ENCODE measurements at places on chromosomes 2 and 18. TPM values are rescaled to one million over a fixed set of nuclear protein-coding genes. Genes with fewer than 3 reads are reported as not detected.

- DNase-seq: peak; percentile 68
Measured at GRCh38 chr2:218860950-218861381, 1.4 kb downstream of the WNT6 start.

GRCh38 chr2:50650403-50650810 lies 381.5 kb downstream of the NRXN1 start:
- DNase-seq: no peak

- DNase-seq: no peak
Measured at GRCh38 chr2:216665717-216666116, 29.6 kb downstream of the IGFBP5 start.

DNA sequence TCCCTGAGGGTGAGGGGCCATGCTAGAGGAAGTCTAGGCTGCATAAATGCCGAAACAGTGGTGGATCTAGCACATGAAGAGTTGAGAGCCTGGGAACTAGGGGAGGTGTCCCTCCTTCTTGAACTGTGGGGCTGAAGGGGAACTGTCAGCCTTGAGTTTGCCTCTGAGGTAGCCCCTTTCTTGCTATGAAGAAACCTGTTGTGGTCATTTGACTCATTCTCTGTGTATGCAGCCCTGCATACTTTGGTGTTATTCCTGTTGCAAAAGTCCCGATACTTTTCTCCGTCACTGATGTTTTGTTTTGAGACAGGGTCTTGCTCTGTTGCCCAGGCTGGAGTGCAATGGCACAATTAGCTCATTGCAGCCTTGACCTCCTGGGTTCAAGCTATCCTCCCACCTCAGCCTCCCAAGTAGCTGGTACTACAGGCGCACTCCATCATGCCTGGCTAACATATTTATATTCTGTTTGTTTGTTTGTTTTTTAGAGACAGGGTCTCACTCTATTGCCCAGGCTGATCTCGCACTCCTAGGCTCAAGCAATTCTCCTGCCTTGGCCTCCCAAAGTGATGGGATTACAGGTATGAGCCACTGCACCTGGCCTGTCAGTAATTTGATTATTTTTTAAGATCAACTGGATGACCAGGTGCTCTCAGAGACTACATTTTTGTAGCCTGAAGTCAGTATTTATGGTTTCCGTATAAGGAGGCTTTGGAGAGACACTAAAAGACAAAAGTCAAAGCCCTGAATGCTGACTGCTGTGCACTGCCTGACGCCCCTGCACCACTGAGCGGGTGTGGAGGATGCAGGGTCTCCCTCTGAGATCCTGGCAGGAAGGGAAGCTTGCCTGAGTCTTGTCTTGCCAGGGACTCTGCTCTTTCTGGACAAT lies 126.0 kb upstream of the MSH6 start:
- DNase-seq: no peak

SATB2 gene
- 0.57 TPM for total RNA-seq

CCDC68 gene
- total RNA-seq: 2.2 TPM

MYCN gene
- total RNA-seq: 0.45 TPM

DNA sequence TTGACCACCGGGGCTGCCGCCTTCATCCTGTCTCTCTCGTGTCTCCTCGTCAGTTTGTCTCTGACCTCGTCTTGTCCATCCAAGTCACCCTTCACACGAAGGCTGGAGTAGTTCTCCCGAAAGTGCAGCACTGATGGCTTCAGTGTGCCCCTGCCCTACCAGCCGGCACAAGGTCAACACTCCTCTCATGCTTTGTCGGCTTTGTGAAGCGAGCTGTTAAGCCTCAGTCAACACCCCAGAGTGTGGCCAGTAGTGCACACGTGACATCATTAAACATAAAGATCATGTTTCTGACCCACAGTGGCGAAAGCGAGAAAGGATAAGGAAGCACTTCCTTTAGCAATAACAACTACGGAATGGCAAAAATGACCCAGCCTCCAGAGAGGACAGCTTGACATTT lies 23.2 kb downstream of the ACKR3 start:
- DNase-seq: no peak

ALLC gene
- total RNA-seq: not detected

SERPINB13 gene
- total RNA-seq: not detected

DNA sequence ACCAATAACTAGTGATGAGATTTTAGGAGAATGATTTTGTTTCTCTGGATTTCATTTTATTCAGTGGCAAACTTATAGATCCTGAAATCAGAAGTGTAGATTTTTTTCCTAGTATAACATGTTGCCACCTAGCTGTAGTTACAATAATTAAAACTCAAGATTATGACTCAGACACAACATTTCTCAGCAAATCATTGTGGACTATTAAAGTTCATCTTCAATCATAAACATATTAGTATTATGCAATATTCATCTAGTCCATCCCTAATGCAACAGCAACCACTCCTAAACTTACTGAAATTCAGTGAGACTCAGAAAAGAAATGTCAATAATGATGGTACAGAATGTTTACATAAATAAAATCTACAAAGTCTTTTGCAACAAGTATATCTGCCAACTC lies 51.3 kb downstream of the USP34 start:
- no peak for DNase-seq

CCDC148 gene
- 0.67 TPM for total RNA-seq

DSC2 gene
- 22.5 TPM for total RNA-seq

ICOS gene
- total RNA-seq: 0.08 TPM

- no peak for DNase-seq
Measured at GRCh38 chr2:217208867-217209266, 349.0 kb upstream of the TNP1 start.

- no peak for DNase-seq
Measured at GRCh38 chr18:79961527-79962291, 2.7 kb upstream of the HSBP1L1 start.

- no peak for DNase-seq
Measured at GRCh38 chr2:219123356-219124135, 37.1 kb downstream of the NHEJ1 start.

- DNase-seq: no peak
Measured at GRCh38 chr18:710418-711300, 1.8 kb downstream of the ENOSF1 start.

SLC14A1 gene
- 11.1 TPM for total RNA-seq

DNA sequence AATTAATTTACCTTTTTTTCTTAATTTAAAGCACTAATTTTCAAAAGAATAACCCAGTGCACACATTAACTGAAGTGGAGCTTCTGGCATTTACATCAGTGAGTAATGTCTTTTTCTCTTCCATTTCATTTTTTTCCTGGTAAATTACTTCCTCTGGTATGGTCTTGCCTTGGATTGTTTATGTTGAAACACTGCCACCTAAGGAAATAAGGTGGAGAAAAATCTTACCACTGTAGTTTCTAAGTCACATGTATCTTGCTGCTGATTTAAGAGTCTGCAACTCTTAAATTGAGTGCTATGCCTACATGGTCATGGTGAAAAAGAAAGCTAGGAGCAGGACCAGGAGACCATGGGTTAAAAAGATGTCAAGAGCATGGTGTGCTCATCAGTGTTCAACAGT lies 51.0 kb downstream of the TTC27 start:
- no peak for DNase-seq

DNA sequence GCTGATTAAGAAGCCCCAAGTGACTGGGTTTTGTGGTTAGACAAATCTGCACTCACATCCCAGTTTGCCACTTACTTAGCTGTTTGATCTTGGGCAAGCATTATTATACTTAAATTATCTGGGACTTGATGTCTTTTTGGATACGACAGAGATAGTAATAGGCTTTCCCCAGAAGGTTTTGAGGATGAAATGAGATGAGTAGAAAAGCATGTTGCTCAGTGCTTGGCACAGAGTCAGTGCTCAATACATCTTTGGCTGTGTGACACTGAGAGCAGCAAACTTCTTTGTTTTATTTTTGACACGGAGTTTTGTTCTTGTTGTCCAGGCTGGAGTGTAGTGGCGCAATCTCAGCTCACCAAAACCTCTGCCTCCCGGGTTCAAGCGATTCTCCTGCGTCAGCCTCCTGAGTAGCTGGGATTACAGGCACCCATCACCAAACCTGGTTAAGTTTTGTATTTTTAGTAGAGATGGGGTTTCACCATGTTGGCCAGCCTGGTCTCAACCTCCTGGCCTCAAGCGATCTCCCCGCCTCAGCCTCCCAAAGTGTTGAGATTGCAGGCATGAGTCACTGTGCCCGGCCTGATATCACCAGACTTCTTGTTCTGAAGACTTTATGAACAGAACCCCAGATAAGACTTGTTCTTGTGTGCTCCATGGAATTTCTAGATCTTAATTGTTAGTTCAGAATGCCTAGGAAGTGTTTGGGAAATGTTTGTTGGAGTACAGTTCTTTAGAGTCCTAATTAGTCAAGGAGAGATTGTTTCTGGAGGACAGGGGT lies 521.2 kb downstream of the SLC4A3 start:
- no peak for DNase-seq

DNA sequence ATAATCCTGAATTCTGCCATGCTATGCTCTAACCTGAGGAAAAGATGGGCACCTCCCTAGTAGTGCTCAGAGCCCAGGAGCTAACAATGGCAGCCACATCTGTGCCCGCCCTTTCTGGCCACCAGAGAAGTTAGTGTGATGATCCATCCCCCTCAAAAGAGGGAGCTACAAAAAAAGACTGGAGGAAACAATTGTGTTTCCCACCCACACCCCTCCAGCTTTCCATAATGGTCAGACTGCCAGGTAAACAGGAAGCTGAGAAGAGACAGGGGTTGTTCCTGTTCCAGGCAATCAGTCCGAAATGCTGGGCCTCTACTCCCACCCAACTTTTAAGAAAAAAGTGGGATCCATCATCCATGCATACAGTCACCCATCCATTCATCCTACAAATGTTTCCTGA lies 3.2 kb downstream of the TBC1D8 start:
- no peak for DNase-seq

Data from heart right ventricle (tissue), 16 donors.